Activated T-helper 9 cell treated with anti-CD3 and anti-CD28 coated beads, Interleukin-2, amount 50 U/mL, for 16 hours (primary cell): ENCODE measurements at places on chromosomes 5 and 9.

- DNase-seq: no peak
These were observed 6.6 kb downstream of the BARX1 start for GRCh38 chr9:93948441-93949072.

DNA sequence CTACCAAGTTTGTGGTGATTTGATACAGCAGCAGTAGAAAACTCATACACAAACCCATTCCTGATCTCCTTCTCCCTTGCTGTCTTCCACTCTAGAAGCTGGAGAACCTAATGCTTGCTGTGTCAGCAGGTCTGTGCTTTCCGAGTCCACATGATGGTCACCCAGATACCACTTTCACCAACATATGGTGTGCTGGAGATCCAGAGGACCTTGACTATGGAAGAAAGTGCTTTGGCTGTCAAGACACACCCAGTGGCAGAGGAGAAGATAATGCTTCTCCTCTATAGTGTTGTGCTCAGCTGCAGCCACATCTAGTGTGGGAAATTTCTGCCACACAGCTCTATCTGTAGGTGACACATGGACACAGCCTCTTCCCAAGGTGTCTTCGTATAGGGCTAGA, 67.4 kb downstream of the UGCG start:
- no peak for DNase-seq

DNA sequence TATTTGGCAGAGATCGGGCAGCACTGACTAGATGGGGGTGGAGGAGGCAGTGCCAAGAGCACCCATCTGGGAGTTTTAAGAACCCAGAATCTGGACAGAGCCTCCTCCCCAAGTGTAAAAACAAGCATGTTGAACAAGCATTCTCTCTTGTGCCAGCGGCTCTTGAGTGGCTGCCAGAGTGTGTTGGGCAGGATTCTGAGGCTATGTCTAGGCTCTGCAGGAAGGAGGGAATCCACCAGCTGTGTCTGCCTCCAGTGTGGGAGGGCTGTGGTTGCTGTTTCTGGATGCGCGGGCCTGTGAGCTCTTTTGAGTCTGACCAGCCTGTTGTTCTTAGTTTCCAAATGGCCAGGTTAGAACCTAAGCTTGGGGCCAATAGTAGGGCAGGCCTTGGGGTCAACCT, 39.8 kb downstream of the HMCN2 start:
- no peak for DNase-seq

DNA sequence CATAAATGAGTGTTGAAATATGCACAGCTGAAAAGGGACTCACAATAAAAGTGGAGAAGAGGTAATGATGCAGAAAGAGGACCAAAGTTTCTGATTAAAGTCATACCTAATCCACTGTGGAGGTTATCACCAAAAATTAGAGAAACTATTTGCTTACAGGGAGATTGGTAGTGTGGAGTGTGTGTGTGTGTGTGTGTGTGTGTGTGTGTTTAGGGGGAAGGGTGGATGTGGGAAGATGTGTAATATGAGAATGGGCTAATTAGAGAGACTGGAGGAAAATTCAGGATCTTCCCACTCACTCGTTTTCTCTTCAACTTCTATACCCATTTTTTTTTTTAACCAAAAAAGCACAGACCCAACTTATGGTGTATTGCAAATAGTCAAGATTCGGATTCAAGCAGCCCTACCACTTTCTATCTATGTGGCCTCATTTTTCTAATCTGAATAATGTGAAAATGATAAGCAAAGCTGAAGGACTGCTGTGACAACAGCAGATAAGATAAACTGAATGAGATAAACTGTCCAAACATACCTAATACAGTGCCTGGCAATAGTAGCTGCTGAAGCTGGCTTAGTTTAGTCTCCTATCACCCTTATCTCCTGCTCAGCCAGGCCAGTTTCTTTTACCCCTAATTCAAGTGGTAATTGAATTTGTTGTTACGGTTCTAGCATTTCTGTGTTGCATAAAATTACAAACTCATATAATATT, 501.1 kb downstream of the KDM4C start:
- DNase-seq: no peak

DNA sequence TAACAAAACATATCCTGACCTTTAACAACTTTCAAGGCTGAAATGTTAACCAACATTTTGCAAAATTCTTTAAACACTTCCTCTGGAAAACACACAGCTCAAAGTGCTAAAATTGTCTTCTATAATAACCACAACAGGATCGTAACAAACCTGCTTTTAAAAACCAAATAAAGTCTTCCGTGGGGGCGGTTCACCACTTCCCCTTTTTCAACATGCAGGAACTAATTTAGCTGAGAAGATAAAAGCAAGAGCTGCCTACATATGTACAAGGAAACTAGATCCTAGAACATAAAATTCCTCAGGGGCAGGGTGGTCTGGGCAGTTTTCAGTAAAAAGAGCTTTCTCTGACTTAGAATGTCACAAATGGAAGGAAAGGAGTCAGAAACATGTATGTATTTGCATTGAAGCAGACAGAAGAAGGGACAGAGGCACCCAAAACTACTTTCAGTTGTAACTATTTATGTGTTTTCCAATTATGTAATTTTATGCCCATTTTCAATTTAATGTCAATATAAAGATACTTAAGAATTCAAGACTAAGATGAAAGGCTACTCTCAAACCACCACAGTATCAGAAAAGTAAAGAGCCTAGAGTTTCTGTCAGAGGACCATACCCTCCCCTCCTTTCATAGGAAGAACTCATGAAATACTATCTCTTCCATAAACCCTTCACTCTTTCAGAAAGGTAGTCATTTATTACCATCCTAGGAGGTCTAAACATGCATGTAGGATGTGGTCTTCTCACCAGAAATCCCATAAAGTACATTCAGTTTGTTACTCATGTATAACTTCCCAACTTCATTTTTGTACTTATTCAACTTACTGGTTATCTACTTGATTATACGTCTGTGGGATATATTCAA, 185.9 kb upstream of the RASA1 start:
- no peak for DNase-seq

GRCh38 chr9:131708226-131709002, 31.5 kb downstream of the RAPGEF1 start:
- no peak for DNase-seq

DNA sequence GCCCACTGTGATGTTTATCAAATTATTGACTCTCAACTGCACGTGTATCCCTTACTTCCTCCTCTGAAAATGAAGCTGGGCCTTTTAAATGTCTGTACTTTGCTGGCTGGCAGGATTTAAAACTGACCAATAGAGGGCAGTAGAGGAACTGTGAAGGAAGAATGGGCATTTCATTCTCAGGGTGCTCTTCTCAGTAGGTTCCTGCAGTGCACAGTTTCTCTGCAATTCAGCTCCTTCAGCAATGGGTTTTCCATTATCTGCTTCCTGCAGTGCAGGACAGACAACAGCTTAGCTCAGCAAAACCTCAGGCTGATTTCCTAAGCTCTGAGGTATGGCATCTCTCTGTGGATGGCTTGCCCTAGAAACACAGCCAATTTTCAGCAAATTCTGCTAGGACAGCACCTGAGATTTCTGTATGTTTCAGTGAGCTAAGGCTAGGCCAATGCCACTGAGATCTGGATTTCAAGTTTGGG, 298.4 kb upstream of the PRDM9 start:
- no peak for DNase-seq

- no peak for DNase-seq
These were observed 14.3 kb downstream of the IL5 start for GRCh38 chr5:132528866-132529634.

DNA sequence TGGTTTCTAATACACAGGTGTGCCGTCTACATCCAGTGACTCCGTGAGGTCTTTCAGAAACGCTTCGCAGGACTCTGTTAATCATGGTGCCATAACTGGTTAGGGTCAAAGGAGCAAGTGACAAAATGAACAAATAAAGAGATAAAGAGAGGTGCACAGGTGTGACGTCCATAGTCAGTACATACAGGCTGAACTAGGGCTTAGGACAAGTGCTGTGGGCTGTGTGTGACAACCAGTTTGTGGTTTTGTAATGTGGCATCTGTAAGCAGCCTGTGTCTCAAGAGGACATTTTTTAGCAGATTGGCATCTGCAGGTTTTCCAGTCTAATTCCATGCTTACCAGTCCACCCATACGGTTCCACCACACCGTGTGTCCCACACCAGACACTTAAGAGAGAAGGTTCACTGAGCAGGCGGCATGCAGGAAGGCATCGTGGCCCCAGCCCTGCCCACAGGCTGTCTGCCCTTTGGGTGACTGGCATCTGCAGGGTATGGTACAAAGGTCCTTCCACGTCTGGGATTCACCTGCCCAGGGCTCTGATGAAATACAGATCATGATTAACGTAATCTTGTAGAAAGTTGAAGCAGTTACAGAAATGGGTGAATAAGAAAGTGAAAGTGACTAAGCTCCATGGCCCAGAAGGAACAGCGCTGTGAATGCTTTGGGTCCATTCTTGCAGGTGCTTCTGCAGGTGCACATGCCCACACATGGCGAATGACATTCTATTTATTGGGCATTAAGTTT, 26.9 kb downstream of the SRD5A1 start:
- no peak for DNase-seq

DNA sequence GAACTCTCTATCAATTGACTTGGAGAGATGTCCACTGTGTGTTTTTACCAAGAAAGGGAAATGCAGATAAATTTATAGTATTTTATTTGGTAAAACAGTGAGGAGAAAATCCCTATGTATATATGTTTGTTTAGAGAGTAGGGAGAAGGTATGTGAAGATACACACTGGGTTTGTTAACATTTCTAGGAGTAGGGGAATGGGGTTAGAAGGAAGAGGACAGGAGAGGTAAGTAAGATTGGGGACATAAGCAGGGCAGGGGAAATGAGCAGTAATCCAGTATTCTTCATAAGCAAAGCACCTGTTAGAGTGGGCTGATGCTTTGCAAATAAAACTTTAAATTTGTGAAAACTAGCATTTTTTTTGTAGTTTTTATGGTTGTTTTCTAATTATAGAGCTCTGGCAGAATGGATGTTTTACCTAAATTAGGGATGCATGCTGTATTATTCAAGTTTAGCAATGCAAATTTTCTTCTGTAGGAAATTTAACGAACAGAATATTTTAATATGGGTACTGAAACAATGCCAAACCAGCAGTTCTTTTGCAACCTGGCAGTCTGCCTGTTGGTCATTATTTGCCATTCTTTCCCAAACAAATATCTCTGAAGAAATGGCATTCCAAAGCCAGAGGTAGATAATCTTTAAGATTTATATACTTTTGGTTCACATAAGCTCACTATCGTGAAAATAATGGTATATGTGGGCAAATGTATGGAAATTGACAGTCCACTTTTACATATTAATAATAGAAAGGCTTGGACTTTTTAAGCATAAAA, 19.4 kb upstream of the DCP2 start:
- no peak for DNase-seq

DNA sequence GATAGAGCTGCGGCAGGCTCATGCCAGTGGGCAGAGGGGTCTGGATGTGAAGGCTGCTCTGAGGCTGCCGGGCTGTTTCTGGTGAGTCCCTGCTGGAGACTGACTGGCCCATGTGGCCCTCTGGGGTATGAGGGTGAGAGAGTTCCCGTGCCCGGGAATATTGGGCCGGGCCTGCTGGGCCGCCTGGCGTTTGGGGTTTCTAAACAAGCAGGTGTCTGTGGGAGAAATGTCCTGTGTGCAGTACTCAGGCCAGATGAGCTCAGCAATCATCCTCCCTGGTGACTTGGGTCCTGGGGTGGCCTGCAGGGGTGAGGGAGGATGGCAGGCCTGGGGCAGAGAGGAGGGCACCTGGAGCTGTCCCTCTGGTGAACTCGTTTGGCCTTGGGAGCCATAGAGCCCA, 74.9 kb downstream of the MACROH2A1 start:
- DNase-seq: no peak

GRCh38 chr5:56102889-56103288, 108.1 kb upstream of the IL6ST start:
- no peak for DNase-seq

DNA sequence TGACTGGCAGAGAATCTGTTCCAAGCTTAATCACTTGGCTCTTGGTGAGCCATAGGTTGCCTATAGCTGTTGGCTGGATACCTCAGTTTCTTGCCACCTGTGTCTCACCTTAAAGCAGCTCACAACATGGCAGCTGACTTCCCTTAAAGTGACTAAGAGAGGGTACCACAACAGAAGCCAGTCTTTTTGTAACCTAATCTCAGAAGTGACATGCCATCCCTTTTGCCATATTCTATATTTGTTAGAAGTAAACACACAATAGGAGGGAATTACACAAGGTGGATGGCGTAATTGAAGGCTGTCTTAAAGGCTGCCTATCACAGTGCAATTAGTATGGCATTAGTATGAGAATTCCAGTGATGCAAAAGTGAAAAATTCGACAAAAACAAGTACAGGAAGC, 28.1 kb downstream of the NIPBL start:
- no peak for DNase-seq

DNA sequence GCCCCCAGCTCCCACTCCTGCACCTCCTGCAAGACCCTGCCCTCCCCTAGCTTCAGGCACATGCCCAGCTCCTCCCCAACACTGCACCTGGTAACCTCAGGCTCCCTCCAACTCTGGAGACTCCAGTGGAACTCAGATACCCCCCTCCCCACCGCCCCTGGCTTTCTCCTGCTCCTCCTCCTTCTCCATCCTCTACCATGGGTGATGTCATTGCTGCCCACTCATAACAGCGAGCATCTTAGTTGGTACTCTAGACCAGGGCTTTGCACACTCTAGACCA, 24.7 kb upstream of the CNOT6 start:
- no peak for DNase-seq

GRCh38 chr5:146321571-146321970, 17.1 kb upstream of the POU4F3 start:
- DNase-seq: no peak

DNA sequence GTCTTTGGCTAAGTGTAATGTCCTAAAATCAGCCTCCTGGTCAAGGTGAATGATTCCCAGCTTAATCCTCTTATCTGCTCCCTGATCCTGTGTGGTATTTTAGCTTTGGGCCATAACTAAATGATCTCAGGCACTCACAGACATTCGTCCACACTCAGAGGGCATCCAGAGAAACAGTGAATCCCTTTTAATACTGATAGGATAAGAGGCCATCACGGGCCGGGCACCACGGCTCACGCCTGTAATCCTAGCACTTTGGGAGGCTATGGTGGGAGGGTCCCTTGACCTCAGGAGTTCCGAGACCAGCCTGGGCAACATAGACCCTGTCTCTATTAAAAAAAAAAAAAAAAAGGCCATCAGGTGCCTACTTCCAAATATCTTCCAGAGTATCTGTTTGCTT, 6.3 kb downstream of the PDCL start:
- no peak for DNase-seq

DNA sequence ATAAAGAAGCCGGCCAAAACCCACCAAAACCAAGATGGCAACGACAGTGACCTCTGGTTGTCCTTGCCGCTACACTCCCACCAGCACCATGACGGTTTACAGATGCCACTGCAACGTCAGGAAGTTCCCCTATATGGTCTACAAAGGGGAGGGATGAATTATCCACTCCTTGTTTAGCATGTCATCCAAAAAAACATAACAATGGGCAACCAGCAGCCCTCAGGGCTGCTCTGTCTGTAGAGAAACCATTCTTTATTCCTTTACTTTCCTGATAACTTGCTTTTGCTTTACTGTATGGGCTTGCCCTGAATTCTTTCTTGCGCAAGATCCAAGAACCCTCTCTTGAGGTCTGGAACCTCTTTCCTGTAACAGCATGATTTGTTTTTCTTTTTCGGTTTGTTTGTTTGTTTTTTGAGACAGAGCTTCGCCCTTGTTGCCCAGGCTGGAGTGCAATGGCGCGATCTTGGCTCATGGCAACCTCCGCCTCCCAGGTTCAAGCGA, 2.0 kb upstream of the UAP1L1 start:
- no peak for DNase-seq

GRCh38 chr9:4269872-4270271, 30.0 kb downstream of the GLIS3 start:
- DNase-seq: no peak
